ENCODE measurements at places on chromosomes 2 and 18. TPM values are rescaled to one million over a fixed set of nuclear protein-coding genes. Genes with fewer than 3 reads are reported as not detected.

DNA sequence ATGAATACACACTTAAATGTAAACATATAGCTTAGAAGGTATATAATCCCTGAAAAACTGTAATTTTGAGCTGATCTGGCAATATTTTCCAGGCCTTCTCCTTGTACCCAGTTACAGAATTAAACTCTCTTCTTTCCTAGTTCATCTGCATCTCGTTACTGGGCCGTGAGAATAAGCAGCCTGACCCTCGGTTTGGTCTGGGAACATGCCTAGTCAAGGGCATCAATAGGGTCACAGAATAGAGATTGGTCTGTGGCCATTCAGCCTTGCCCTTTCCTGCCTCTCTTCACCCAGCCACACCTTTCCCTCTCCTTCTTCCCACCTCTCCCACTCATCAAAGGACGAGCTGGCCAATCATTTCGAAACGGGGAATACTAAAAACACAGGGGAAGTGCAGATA lies 27.3 kb downstream of the SULT1C2 start:
- no peaks in the 10 kb centered on the region for H3K27me3 ChIP-seq
- H3K27ac ChIP-seq = no peak overlapping the region
- no peak for DNase-seq
- no peaks in the 10 kb centered on the region for H3K36me3 ChIP-seq
- no peak overlapping the region for H3K4me3 ChIP-seq

DNA sequence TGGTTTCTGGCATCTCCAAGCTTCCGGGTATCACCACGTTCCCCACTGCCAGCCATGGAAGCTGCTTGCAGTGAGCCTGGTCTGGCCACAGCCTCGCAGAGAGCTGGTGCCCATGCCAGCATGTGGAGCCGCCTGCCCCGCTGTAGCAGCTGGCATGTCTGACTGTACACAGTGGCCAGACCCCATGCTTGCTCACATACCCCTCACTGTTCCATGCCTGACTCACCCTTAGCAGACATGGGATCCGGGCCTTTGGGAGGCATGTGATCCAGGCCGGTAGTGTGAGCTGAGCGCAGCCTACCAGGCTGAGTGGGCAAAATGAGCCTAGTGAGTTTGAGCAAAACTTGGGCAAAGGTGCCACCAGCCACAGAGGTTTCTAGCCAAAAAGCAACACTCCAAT lies 18.8 kb upstream of the RPRD1A start:
- no peaks in the 10 kb centered on the region for H3K27me3 ChIP-seq
- H3K4me3 ChIP-seq = no peak overlapping the region
- no peak overlapping the region for H3K27ac ChIP-seq
- H3K36me3 ChIP-seq = no peaks in the 10 kb centered on the region

- no peak overlapping the region for H3K4me3 ChIP-seq
- H3K4me1 ChIP-seq = no peaks in the 10 kb centered on the region
- no peak overlapping the region for H3K27ac ChIP-seq
- H3K27me3 ChIP-seq = no peaks in the 10 kb centered on the region
- no peaks in the 10 kb centered on the region for H3K36me3 ChIP-seq
Measured at GRCh38 chr2:26429779-26430578, 28.3 kb downstream of the DRC1 start.

REG1A gene
- not detected for total RNA-seq

DNA sequence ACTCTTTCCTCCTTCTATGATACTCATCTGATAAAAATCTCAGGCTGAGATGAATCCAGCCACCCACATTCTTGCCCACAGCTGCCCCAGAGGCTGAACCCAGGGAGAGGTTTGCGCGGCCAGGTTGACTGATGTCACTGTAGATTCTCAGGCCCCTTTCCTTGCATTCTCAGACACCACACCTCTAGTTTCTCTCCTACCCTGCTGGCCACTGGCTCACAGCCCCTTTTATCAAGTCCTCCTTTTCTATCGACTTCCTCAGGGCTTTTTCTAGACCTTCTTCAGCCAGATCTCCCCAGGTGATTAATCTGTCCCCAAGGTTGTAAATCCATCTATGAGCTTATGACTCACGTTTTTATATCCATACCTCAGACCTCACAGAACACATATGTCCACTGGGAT lies 99.8 kb downstream of the TACR1 start:
- DNase-seq = no peak
- no peaks in the 10 kb centered on the region for H3K27me3 ChIP-seq
- no peaks in the 10 kb centered on the region for H3K4me1 ChIP-seq
- H3K4me3 ChIP-seq = no peak overlapping the region
- no peaks in the 10 kb centered on the region for H3K36me3 ChIP-seq
- H3K27ac ChIP-seq = no peak overlapping the region

DNA sequence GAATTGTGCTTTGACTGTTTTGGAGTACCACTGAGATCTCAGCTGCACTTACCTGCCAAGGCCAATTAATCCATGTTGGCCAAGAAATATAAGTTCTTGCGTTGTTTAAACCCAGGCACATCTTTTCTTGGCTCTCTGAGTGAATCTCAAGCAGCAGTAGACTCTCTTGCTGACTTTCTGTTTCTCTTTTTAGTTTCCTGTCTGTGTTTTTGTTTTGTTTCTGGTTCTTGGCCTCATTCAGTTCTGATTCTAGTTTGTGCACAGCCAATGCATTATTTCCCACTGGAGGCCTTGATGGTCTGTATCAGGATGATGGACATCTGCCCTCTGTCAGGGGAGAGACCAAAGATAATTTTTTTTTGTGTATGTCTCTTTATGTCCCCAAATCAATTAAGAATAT lies 379.4 kb downstream of the CDH2 start:
- no peak overlapping the region for H3K27ac ChIP-seq
- H3K27me3 ChIP-seq = no peaks in the 10 kb centered on the region
- no peaks in the 10 kb centered on the region for H3K4me1 ChIP-seq
- no peaks in the 10 kb centered on the region for H3K36me3 ChIP-seq

DNA sequence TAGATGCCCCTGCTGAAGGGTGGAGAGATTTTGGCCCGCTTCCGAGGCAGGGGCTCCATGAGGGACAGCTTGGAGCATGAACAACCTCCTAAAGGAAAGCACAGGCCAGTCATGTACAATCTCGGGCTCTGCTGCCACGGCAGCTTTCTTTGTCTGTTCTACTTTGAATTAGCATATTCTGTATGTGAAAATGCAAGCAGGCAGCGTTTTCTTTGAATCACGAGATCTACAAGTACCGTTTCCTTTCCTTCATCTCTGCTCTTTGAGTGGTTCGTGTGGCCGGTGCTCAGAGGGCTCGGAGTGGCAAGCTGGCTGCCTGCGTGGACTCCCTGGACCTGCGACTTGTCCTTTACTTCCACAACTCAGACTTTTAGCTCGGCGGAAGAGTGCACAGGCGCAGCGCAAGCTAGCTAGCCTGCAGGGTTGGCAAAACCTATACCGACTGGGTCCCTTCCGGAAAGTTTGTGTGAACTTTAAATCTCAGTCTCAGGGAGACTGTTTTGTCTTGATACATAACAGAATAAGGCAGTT lies 6.9 kb downstream of the TWIST2 start:
- H3K27ac ChIP-seq = no peak overlapping the region
- no peaks in the 10 kb centered on the region for H3K36me3 ChIP-seq
- peaks cover 8% of the 10 kb centered on the region for H3K27me3 ChIP-seq

IL1RL2 gene
- not detected for total RNA-seq

GRCh38 chr18:69839497-69839896 lies 108.2 kb downstream of the CD226 start:
- no peak overlapping the region for H3K27ac ChIP-seq
- no peaks in the 10 kb centered on the region for H3K27me3 ChIP-seq
- H3K4me1 ChIP-seq = no peaks in the 10 kb centered on the region

- H3K36me3 ChIP-seq = no peaks in the 10 kb centered on the region
- no peaks in the 10 kb centered on the region for H3K4me1 ChIP-seq
- H3K27ac ChIP-seq = no peak overlapping the region
Measured at GRCh38 chr2:217775920-217776503, 226.8 kb downstream of the TNS1 start.

ITPRID2 gene
- total RNA-seq = 13.5 TPM

ATP6V1B1 gene
- not detected for total RNA-seq

ALPP gene
- 0.15 TPM for total RNA-seq

DNA sequence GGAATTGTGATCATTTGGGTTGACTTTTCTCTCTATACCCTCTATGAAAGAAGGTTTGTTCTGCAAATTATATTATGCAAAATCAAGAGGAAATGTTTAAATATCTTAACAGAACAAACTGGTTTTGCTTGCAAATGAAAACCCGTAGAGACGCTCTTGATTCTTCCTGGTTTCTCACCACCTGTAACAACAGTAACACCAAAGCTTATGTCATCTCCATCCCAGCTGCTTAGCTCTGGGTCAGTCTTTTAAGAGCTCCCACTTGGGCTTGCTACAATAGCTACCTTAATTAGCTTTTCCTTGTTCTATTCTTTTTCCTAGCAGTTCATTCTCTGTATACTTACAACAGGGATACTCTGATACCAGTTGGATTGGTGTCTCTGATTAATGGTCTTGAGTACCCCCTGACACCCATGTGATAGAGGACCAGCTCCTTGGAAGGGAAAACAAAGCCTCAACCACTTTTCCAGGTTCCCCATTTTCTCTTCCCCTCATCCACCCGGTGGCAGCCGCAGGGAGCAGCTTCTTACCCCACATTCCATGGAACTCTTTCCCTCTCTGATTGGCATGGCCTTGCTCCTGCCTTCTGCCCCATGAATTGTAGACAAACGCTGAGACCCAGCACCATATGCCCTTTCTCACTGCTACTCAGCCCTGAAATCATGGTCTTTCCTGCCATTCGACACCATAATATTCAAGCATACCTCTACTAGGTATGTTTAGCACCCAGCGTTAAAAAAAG lies 27.7 kb downstream of the TMEM182 start:
- no peaks in the 10 kb centered on the region for H3K4me1 ChIP-seq
- no peaks in the 10 kb centered on the region for H3K27me3 ChIP-seq
- H3K4me3 ChIP-seq = no peak overlapping the region
- no peaks in the 10 kb centered on the region for H3K36me3 ChIP-seq
- no peak for DNase-seq

CTAGE1 gene
- total RNA-seq = not detected

DNA sequence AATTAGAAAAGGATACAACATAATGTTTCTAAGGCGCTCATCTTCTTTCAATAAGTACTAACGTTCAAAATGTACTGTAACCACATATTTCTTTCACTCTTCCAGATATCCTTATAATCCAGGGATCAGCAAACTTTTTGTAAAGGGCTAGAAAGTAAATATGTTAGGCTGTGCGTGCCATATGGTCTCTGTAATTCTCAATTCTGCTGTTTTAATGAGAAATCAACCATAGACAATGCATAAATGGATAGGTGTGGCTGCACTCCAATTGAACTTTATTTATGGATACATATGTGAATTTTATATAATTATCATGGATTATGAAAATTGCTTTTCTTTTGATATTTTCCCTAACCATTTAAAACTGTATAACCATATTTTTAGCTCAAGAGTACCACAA lies 459.4 kb downstream of the EPHA4 start:
- no peaks in the 10 kb centered on the region for H3K27me3 ChIP-seq
- H3K27ac ChIP-seq = no peak overlapping the region
- no peak overlapping the region for H3K4me3 ChIP-seq
- no peaks in the 10 kb centered on the region for H3K36me3 ChIP-seq
- no peaks in the 10 kb centered on the region for H3K4me1 ChIP-seq
- no peak for DNase-seq

- no peak for DNase-seq
- H3K27me3 ChIP-seq = no peaks in the 10 kb centered on the region
- no peak overlapping the region for H3K4me3 ChIP-seq
- no peak overlapping the region for H3K27ac ChIP-seq
- H3K36me3 ChIP-seq = no peaks in the 10 kb centered on the region
Measured at GRCh38 chr18:35084494-35085449, 43.6 kb downstream of the MAPRE2 start.

VWC2L gene
- not detected for total RNA-seq

GEN1 gene
- 19.2 TPM for total RNA-seq

GRCh38 chr2:208064220-208064961 lies 39.1 kb upstream of the PLEKHM3 start:
- DNase-seq = no peak
- H3K4me1 ChIP-seq = no peaks in the 10 kb centered on the region
- H3K36me3 ChIP-seq = no peaks in the 10 kb centered on the region
- no peaks in the 10 kb centered on the region for H3K27me3 ChIP-seq
- no peak overlapping the region for H3K27ac ChIP-seq

- H3K4me1 ChIP-seq = no peaks in the 10 kb centered on the region
- DNase-seq = no peak
- no peaks in the 10 kb centered on the region for H3K27me3 ChIP-seq
- no peaks in the 10 kb centered on the region for H3K36me3 ChIP-seq
- H3K4me3 ChIP-seq = no peak overlapping the region
- H3K27ac ChIP-seq = no peak overlapping the region
Measured at GRCh38 chr2:213019368-213019767, 132.0 kb downstream of the IKZF2 start.

DNA sequence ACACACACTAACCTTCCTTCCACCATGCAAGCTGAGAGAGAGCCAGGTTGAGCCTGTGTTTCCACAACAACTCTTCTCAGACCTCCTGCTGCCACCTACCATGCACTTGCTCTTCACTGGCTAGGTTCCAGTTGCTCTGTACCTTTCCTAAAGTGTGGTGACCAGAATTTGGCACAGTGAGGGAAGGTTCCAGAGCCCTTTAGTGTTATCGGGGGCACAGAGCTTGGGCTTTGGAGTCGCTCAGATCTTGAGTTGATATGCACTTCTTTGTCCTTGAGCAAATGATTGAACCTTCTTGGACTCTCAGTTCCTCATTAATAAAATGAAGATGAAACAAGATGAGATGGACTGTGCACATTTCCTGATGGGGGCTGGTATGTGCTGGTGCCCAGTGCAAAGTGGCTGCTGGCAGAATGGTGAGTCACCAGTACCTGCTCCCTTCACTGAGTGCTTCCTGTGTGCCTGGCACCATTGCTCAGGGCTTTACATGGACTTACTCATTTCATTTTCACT lies 47.1 kb downstream of the NEDD4L start:
- H3K36me3 ChIP-seq = no peaks in the 10 kb centered on the region
- H3K4me3 ChIP-seq = no peak overlapping the region
- no peak overlapping the region for H3K27ac ChIP-seq
- DNase-seq = no peak

- H3K27me3 ChIP-seq = peaks cover 12% of the 10 kb centered on the region
- peaks cover 42% of the 10 kb centered on the region for H3K4me1 ChIP-seq
- H3K36me3 ChIP-seq = no peaks in the 10 kb centered on the region
- no peak overlapping the region for H3K4me3 ChIP-seq
- H3K27ac ChIP-seq = no peak overlapping the region
Measured at GRCh38 chr2:42028571-42029148, 19.2 kb upstream of the PKDCC start.

DNA sequence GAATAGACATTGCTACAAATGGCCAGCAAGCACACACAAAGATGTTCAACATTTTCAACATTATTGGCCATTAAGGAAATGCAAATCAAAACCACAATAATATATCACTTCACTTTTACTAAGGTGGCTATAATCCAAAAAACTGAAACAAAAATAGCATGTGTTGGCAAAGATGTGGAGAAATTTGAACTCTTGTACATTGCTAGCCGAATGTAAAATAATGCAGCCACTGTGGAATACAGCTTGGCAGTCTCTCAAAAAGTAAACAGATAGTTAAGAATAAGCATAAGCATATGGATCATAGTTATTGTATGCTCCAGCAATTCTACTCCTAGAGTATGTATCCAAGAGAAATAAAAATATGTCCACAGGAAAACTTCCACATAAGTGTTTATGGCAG lies 192.5 kb downstream of the EN1 start:
- no peak for DNase-seq
- no peaks in the 10 kb centered on the region for H3K4me1 ChIP-seq
- H3K27me3 ChIP-seq = no peaks in the 10 kb centered on the region
- H3K36me3 ChIP-seq = no peaks in the 10 kb centered on the region
- H3K4me3 ChIP-seq = no peak overlapping the region
